HCT116 (cell line): ENCODE measurements at places on chromosomes 5 and 9.
A peak's percentile ranks its signal among the peaks of the same experiment; 100 is the strongest.

- DNase-seq, result peak; percentile 74
Observed at GRCh38 chr9:125538092-125538473, 168.9 kb downstream of the MAPKAP1 start.

GRCh38 chr9:128405780-128406171 lies 14.9 kb upstream of the CERCAM start:
- DNase-seq, result no peak

GRCh38 chr5:127550652-127551409 lies 33.4 kb downstream of the PRRC1 start:
- DNase-seq, result no peak

- DNase-seq, result no peak
Observed at GRCh38 chr9:4464911-4465513, 25.3 kb upstream of the SLC1A1 start.
